Caki2 (cell line): ENCODE measurements at places on chromosomes 11 and 22.

- DNase-seq: no peak
Observed at GRCh38 chr11:132944569-132944944, 587.7 kb downstream of the OPCML start.

- DNase-seq: no peak
Observed at GRCh38 chr11:34379539-34379938, 21.7 kb upstream of the ABTB2 start.

DNA sequence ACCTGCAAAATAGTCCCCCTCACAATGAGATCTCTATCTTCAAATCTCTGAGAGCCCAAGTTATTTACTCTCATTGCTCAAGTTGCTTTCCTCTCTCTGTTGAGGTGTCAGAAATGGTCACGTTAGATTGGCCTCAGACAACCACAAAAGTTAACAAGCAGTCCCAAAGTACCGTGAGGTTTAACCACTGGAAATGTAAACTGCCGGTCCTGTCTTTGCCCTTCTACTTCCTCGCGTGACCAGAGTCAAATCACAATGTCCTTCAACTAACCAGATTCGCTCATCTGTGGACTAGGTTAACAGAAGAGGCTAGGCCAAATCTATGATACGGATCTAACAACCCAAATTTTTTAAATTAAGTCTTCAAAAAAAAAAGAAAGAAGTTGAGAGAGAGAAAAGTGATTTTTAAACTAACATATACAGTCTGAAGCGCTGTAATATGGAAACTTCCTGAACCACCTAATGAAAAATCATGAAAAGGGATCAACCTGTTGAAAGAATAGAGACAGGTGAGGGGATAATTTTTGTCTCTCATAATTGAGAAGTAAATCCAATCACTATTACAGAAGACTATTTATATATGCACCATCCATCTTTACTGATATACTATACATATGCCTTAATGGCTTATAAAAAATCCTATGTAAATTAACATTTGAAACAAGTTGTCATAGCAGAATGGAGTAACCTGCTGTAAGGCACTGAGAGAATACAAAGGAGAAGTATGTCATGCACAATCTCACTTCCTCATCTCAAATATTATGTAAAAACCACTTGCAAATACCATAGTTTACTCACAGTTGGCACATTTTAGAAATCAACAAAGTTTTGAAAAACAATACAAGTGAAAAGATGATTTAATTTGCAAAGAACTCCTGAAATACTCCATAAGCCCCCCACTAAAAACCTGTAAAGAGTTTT is 3.3 kb upstream of the JAML start:
- no peak for DNase-seq

DNA sequence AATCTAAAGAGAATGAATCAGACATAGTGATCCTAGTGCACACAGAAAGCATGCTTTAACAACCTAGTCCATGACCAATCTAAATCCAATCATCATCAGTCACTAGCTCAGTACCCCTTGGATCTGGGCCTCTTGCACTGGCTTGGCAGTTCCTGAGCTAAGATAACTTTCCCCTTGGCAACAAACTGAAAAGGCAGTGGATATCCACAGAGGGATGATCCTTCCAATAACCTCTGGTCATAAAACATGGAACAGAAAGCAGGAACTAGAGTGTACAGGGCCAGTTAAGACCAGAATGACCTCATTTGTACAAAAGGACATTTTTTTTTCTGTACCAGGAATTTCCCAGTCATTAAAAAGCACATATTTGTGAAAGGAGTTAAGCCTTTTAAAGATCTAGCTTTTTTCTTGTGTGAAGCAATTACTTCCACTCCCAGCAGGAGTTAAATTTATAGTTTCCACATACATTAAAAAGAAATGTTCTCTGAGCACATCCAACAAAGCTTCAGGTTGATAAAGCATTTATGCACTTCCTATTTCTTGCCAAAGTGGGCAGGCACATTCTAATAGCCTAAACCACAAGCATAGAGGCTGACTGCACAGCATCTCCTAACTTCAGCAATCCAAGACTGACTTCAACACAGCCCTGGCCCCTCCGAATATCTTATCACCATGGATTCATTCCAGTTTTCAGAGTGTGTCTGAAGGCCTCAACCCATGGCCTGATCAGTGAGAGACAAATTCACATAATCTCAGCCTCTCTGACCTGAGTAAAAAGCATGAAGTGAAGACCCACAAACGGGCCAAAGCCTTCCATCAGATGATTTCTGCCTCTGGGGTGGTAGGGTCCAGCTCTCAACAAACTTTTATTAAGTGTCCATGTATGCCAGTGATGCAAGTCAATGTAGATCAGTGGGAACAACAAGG is 29.9 kb downstream of the GUCY1A2 start:
- no peak for DNase-seq

DNA sequence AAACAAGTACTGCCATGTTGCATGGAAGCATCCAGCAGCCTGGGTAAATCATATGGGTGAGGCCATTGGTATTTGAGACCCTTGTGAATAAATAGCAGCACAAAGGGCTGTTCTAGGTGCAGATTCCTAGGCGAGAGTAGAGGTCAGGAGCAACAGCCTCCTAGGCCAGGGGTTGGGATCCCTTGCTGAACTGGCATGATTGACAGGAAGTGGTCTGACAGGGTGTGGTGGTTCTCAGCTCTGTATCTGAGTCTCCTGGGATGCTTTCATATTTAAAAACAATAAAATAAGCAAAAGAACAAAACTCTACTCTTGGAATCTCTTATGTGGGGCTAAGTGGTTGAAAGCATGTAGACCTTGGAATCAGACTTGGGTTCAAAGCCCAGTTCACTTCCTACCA is 35.8 kb downstream of the INSC start:
- no peak for DNase-seq

DNA sequence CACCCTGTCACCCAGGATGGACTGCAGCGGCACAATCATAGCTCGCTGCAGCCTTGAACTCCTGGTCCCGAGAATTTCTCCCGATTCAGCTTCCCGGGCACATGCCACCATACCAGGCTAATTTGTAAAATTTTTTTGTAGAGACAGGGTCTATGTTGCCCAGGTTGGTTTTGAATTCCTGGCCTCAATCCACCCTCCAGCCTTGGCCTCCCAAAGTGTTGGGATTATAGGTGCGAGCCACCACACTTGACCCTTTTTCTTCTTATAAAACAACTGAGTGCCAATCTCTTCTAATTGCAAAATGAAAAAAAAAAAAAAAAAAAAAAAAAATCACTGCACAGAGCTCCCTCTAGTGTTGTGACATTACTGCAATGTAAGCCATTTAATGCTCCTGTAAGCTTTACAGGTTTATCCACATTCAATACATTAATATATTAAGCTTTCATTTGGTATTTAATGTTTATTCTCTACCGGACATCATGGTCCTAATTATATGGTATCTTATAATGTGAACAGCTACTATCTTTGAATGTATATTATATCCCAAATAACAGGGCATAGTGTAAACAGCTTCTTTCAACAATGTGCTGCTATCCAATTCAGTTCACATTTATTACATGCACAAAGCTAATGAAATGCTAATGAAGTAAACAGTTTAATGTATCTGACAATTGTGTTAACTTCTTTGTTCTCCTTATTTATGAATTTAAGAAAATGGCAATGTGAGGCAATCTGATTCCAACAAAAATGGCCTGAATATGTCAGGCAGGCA is 44.6 kb downstream of the COPB1 start:
- DNase-seq: peak; percentile 61

DNA sequence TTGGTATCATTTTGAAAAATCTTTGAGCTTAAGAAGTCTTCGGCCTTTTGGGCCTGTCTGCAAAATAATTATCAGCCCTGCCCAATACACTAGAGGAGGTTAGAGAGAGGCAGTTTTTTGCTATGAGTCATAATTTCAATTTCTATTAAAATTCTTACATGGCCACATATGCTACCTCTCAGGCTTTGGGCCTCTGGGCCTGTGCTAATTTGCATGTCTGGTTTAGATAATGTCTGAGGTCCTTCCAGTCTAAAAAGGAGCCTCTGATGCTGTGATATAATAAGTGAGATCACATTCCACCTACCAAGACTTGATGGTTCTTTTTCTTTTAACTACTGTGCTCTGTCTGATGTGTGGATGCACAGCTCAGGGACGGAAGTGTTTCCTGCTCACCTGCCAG is 70.8 kb downstream of the KCNJ1 start:
- no peak for DNase-seq

GRCh38 chr11:3202305-3202704 is 16.3 kb downstream of the MRGPRG start:
- DNase-seq: no peak

- DNase-seq: no peak
Observed at GRCh38 chr11:12868315-12869073, 140.6 kb upstream of the RASSF10 start.

GRCh38 chr22:50319503-50319951 is 7.3 kb downstream of the DENND6B start:
- no peak for DNase-seq

- no peak for DNase-seq
Observed at GRCh38 chr11:17394743-17395390, 6.4 kb upstream of the KCNJ11 start.

- peak; percentile 42 for DNase-seq
Observed at GRCh38 chr11:14148653-14149273, 186.2 kb downstream of the SPON1 start.

DNA sequence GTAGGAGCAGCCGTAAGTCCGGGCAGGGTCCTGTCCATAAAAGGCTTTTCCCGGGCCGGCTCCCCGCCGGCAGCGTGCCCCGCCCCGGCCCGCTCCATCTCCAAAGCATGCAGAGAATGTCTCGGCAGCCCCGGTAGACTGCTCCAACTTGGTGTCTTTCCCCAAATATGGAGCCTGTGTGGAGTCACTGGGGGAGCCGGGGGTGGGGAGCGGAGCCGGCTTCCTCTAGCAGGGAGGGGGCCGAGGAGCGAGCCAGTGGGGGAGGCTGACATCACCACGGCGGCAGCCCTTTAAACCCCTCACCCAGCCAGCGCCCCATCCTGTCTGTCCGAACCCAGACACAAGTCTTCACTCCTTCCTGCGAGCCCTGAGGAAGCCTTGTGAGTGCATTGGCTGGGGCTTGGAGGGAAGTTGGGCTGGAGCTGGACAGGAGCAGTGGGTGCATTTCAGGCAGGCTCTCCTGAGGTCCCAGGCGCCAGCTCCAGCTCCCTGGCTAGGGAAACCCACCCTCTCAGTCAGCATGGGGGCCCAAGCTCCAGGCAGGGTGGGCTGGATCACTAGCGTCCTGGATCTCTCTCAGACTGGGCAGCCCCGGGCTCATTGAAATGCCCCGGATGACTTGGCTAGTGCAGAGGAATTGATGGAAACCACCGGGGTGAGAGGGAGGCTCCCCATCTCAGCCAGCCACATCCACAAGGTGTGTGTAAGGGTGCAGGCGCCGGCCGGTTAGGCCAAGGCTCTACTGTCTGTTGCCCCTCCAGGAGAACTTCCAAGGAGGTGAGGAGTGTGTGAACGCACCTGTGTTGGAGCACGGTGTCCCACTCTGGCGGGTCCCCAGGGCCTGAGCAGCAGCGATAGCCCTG is at the start of gene TAGLN:
TSS of gene TAGLN (plus strand) at position 318 of the 863 bp plus-strand sequence. CDS start 3,644 bp downstream, outside the sequence.
- no peak for DNase-seq

GRCh38 chr22:50627642-50628542 is at the start of gene ARSA:
ARSA (minus strand) TSS chr22:50628152; CDS start chr22:50627779, 373 bp downstream.
- DNase-seq: peak; percentile 72

DNA sequence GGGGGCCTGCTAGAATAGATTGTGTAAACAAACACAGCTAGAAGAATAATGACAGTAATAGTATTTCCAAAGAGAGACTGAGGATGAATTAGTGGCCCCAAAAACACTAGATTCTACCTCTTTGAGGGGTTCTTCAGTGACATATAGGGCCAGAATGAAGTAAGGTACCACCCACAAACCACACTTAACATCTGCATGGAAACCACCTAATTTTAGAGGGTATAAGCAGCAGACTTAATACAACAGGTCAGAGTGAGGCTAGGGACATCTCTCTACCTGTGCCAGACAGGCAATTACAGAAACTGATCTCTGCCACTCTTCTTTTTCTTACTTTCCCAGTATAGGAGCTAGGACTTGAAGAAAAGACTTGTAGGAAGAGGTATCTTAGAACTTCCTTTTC is 20.1 kb downstream of the ELP4 start:
- DNase-seq: no peak

GRCh38 chr22:46795845-46796565 is 33.6 kb downstream of the TBC1D22A start:
- no peak for DNase-seq

DNA sequence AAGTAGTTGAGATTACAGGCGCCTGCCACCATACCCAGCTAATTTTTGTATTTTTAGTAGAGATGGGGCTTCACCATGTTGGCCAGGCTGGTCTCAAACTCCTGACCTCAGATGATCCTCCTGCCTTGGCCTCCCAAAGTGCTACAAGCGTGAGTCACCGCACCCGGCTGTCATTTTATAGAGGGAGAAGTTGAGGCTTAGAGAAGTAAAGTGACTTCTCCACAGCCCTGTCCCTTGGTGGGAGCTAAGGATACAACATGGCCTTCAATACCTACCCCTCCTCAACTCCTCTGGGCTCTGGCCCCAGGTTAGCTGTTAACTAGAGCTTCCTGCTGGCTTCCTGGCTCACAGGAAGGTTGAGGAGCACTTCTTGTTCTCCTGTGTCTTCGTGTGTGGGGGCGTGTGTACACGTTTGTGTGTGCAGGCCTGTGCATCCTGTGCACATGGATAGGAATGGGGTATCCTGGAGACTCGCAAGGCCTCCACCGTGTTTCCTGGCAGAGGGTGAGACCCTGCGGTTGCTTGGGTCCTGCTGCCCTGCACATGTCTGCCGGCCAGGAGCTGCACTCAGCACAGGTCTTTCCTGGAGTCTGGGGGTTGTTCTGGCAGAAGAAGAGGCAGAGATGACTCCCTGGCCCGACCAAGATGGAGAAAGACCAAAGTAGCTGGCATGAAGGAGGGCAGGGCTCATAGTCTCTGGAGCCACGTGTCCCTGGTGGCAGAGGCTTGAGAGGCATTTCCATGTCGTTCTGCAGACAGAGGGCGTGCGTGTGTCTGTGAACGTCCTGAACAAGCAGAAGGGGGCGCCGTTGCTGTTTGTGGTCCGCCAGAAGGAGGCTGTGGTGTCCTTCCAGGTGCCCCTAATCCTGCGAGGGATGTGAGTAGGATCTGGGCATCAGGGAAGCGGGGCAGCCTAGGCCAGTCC is 2.4 kb downstream of the SIDT2 start:
- DNase-seq: peak; percentile 10

GRCh38 chr11:29527391-29527936 is 489.4 kb downstream of the KCNA4 start:
- DNase-seq: peak; percentile 73
